ENCODE measurements at places on chromosomes 7 and 10.

- DNase-seq = no peak
Measured at GRCh38 chr10:33869028-33869427, 534.6 kb upstream of the NRP1 start.

DNA sequence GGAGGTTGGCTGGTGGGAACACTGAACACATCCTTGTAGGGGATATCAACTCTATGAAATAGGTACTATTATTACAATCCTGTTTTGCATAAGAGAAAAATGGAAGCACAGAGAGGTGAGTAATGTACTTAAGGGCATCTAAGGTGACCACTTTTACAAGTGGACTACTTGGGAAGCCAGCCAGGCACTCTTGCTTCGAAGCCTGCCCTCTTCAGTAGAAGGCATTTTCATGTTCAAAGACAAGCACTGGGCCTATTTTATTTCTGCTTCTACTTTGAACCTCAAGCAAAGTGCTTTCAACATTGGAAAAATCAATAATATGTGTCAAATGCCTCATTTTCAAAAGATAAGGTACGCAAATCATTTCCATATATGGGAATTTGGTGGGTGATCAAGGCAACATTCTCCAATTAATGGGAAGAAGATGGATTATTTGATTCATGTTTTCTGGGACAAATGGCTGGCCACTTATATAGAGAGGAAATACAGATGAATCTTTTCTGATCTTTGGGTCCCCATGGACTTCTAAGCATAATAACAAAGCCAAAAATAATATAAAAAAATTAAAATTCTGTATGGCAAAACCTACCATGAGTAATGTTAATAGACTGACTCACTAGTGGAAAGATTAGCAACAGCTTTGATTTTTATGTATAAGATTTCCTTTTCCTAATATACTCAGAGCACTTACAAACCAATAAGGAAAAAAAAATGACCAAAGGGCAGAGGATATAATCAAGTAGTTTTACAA is 270.2 kb downstream of the FRMD4A start:
- DNase-seq = no peak

DNA sequence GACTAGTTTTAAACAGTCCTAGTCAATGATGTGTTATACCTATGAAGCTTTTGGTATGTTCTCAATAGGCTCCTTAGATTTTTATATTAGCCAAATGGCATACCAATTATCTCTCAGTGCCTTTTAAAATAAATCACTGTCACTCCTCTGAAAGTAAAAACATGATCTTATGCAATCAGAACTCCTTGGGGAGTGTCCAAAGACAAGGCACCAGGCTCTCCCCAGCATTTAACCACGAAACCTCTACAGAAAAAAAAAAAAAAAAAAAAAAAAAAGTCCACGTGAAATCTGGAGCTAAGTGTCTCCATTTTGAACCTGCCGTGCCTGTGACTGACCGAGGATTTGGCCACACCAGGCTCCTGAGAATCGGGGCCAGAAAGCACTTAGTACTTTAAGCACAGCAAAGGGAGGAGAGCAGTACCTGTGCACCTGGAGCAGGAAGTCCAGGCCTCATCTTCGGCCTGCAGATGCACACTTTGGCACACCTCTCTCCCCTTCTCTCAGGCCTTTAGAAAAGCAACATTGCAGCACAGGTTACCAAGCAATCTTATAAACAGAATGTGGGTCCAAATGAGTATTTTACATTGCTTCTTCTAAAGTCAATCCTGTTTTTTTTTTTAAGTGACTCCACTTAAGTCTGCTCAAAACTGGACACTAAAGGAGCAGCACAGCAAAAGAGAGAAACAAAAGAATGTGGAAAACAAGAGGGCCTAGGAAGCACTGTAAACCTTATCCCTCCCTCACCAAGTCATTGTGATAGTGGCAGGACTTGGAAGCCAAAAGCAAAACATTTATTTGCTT is 1.5 kb downstream of the FAM13C start:
- no peak for DNase-seq

DNA sequence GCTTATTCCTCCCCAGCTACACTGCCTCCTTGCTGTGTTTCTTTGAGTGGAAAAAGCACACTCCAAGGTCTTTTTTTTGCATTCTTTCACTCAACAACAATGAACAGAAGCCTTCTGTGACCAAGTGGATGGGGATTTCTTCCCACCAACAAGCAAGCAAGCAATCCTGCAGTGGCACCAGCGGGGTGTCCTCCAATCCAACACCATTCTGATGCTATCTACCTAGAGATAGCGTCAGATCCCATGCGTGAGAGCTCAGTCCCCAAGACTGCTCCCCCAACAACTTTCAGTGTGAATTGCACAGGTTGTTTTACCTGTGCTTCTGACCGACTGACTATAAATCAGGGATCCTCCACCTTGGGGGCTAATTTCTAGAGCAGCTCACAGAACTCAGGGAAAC is 311.0 kb upstream of the PODXL start:
- no peak for DNase-seq

DNA sequence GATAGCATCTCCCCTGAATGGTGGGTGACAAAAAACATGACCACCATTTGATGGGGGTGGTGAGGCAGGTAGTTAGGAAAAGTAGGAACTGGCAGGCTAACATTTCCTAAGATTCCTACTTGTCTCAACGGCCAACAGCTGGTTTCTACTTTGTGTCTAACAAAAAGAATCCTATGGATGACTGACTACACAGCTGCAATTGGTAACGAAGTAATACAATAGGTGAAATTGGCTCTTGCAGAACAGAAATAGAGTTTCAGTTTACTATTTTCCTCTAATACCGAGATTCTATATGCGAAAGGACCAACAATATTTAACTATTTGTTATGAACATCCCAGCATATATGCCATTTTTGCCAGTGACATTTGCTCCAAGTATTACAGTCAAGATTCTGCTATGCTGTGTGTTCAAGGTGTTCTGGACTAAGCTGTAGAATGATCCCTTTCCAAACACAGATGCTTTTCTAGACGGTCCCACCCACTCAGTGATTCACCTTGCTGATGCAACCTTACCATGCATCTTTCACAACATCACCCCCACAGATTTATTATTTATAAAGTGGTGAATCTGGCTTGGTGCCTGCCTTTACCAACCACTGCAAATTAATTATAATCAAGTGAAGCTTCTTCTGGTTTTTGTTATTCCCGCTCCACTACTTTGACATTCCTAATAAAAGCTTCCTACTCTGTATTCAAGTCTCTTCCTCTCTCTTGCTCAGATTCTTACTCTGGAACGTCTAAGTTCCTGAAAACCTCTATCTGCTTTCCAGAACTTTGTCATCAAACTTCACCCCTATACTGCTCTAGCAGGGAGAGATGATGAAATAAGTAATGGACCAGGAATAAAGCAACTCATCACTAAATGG is 16.8 kb downstream of the BBIP1 start:
- no peak for DNase-seq

DNA sequence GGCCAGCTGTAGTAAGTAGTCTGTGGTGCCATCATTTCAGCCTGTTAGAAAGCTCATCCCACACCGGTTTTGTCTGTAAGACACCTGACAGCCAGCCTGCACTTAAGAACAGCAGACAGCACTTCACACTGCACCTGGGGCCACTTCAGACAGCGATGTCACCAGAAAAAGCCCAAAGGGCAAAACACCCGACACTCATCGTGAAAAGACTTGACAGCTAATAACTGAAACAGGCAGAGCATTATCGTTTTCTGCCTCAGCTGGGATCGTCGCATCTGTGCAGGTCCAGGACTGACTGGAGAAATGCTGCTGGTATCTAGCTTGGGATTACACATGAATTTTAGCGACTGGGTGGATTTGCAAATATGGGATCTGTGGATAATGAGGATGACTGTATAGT is 16.8 kb upstream of the LAT2 start:
- no peak for DNase-seq

DNA sequence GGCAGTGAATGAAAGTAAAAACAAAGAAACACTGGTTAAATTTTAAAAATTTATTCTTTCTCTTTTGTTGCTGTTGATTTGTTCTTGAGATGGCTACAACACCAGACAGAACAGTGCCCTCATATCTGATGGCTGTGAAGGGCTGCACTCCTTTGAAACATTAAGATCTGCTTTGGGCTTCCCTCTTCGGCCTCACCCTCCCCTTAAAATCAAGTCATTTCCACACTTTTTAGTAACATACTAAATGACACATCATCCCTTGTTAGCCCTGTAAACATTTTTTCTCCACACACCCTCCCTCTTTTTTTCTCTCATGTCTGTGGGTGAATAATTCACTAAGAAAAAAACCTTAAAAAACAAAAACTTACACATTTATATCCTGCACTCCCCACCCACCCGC is 16.4 kb downstream of the IRF5 start:
- DNase-seq = no peak

DNA sequence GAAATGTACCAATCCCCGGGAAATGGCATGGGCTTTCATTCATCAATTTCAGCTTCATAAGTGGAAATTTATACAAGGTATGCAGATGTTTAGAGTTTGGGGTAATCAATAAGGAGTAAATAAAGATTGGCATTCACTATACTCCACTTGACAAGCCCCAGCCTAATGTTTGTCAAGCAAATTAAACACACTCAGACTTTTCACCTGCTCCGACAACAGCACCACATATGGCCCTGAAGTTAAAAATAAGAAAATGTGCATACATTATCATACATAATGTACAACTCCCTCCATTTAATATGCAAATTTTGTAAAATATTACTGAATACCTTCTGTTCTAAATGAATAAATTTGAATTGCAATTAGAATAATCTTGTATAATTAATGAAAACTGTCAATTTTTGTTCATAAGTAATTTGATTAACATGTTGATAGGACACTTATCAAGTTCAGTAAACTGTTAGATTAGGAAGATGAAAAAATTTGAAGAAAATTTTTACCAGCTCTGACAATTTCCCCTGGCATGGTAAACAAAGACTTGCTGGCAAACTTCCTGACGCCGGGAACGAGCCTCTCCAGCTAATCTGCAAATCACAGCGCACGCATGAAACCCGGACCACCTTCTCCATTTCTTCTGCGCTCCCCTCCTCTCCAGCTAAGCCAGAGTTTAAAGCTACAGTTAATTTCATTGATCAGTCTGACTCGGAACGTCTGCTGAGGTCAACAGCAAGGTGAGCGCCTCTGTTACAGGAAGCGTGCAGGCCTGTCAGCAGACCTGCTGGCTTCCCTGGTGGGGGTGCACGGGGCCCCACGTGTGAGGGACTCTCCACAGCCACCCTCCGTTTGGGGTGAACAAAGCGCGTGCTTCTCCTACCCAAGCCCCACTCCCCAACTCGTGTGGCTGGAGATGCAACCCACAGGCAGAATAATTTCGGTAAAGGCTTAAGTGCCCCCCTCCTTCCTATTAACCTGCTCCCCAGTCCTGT is 70.7 kb downstream of the EBF3 start:
- DNase-seq = no peak

DNA sequence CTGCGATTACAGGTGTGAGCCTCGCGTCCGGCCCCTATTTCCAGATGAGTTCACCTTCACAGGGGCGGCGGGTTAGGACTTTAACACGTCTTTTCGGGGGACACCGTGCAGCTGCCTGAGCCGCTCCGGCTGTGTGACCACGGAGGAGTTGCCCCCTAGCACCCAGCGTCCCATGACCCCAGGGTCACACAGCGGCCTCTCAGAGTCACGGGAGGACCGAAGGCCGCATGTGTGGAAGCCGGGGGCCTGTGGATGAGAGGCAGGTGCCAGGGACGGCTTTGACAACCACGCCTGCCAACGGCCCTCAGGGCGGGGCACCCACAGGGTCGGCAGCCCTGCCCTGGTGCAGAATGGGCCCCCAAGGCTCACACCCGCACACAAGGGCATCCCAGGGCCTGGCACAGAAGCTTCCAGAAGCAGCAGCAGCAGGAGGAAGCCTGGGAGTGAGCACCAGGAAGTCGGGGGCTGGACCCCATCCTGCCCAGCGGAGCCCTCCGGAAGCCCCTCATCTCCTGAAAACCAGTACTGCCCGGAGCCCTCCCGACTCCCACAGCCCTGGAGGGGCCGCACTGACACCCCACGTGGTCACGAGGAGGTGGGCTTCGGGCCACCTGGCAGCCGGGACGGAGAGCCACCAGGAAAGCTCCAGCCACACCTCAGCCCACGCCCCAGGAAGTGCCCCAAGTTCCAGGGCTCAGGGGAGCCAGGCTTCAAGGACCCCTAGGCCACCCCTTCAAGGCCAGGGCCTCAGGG is 32.7 kb downstream of the ADAP1 start:
- DNase-seq = no peak

- DNase-seq = no peak
Measured at GRCh38 chr10:57696641-57697040, 571.1 kb downstream of the IPMK start.

DNA sequence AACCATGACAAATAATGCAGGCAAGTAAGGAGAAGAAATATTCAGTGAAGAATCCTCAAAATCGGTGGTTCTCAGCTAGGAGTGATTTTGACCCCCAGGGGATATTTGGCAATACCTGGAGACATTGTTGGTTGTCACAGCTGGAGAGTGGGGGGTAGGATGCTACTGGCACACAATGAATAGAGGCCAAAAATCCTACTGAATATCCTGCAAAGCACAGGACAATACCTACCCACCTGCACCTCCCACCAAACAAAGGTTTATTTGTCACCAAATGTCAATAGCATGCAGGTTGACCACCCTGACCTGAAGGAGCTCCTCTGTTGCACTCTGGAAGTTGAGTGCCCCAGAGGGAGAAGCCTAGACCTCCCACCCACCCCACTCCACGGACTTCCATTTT is 1028.6 kb downstream of the CNTNAP2 start:
- no peak for DNase-seq

DNA sequence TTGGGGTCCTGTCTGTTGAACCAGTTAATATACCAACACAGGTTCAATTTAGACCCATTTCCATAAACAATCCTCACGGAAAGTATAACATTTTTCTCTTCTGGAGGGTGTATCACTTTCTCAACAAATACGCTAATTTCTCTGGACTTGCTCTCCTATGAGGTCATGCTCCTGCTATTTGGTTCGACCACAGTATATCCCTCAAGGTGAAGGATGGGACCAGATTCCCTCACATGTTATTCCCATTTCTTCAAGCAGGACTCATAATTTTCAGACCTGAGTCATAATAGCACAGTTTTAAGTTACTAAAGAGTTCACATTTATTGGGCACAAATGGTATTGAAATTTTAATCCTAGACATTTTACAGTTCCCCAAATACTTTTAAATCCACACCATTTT is 57.2 kb downstream of the ADAM12 start:
- no peak for DNase-seq

- no peak for DNase-seq
Measured at GRCh38 chr10:43263551-43264343, 3.1 kb downstream of the RASGEF1A start.

- DNase-seq = no peak
Measured at GRCh38 chr7:79008786-79009185, 444.7 kb downstream of the MAGI2 start.

DNA sequence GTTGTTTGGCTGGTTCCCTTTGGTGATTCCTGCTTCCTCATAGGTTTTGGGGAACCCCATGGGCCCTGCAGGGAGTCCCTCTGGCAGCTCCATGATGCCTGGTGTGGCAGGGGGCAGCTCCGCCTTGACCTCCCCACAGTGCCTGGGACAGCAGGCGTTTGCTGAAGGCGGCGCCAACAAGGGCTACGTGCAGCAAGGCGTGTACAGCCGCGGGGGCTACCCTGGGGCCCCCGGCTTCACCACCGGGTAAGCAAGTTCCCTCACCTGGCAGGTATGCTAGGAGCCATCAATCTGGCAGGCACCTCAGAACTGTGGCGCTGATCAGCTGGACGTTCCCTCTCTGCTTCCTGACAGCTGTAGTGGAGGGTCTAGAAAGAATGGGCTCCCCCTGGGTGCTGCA is 8.3 kb downstream of the ZMIZ2 start:
- no peak for DNase-seq

- DNase-seq = no peak
Measured at GRCh38 chr10:7561216-7561893, 105.4 kb downstream of the ITIH5 start.
